Vagina (tissue), 2 donors: ENCODE measurements at places on chromosomes 11 and 22. TPM values are rescaled to one million over a fixed set of nuclear protein-coding genes. Genes with fewer than 3 reads are reported as not detected.

DNA sequence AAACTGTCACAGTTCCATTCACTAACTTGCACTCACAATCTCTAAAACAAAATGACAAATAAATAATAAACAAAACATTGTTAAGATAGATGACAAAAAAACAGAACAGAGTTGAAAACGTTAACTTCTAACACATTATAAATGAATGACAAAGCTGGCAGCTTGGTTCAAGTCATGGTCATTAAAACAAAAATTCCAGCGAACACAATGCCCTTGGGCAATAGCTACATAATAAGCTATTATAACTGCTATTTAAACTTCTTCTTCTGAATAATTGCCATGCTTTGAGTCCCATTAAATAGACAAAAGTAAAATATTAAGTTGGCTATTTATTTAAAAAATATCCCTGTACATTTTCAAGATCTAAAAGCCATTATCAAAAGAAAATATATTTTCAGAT, 54.7 kb downstream of the PICALM start:
- no peak overlapping the region for H3K27ac ChIP-seq
- peaks cover 22% of the 10 kb centered on the region for H3K36me3 ChIP-seq
- no peak for DNase-seq

GRCh38 chr11:78219493-78220217, 30.9 kb downstream of the USP35 start:
- H3K4me3 ChIP-seq: no peak overlapping the region
- H3K4me1 ChIP-seq: no peaks in the 10 kb centered on the region
- H3K27me3 ChIP-seq: no peaks in the 10 kb centered on the region

- H3K4me1 ChIP-seq: no peaks in the 10 kb centered on the region
- no peaks in the 10 kb centered on the region for H3K36me3 ChIP-seq
- H3K27ac ChIP-seq: no peak overlapping the region
Observed at GRCh38 chr11:116162086-116162885, 610.5 kb downstream of the BUD13 start.

GRCh38 chr11:74952752-74953151, 3.7 kb downstream of the SPCS2 start:
- no peaks in the 10 kb centered on the region for H3K36me3 ChIP-seq
- no peaks in the 10 kb centered on the region for H3K27me3 ChIP-seq
- peaks cover 56% of the 10 kb centered on the region for H3K4me1 ChIP-seq
- H3K27ac ChIP-seq: no peak overlapping the region
- no peak for DNase-seq

- no peaks in the 10 kb centered on the region for H3K36me3 ChIP-seq
- no peak for DNase-seq
- peaks cover 7% of the 10 kb centered on the region for H3K4me1 ChIP-seq
- H3K27ac ChIP-seq: no peak overlapping the region
Observed at GRCh38 chr11:131002145-131002544, 85.9 kb upstream of the SNX19 start.

GRCh38 chr11:65498042-65498726, 661 bp upstream of the MALAT1 start:
- peak overlapping the region; percentile 100 for H3K27ac ChIP-seq
- H3K36me3 ChIP-seq: peaks cover 23% of the 10 kb centered on the region
- H3K4me3 ChIP-seq: peak overlapping the region; percentile 83

- no peaks in the 10 kb centered on the region for H3K27me3 ChIP-seq
- no peaks in the 10 kb centered on the region for H3K36me3 ChIP-seq
- no peak for DNase-seq
- peak overlapping the region; percentile 44 for H3K4me3 ChIP-seq
Observed at GRCh38 chr11:17475666-17476316, 854 bp downstream of the ABCC8 start.

DNA sequence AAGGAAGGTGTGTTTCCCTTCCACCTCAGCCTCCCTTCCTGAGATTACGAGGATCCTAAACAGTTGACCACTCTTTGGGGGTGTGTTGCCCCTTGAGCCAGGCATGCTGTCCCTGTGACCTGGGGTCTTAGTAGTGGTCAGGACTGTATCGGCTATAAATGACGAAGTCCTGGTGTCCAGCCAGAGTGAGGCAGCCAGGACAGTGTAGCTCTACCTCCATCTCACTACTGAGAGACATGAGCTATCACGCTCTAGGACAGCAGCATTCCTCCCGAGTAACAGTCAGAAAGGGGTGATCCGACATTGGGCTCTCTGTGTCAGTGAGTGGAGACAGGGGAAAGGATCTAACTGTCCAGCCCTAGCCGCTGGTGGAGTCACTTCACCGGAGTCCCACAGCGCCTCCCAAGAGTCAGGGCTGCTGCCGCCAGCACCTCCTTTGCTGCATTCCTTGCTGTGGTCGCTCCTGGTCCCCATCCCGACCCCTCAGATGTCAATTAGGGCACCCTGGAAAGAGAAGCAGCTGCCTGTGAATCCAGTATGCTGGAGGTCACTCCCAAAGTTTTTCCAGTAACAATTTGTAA, 3.3 kb upstream of the B3GNT6 start:
- no peaks in the 10 kb centered on the region for H3K27me3 ChIP-seq
- no peak overlapping the region for H3K4me3 ChIP-seq
- H3K4me1 ChIP-seq: no peaks in the 10 kb centered on the region
- DNase-seq: no peak
- no peaks in the 10 kb centered on the region for H3K36me3 ChIP-seq

GRCh38 chr11:11620921-11621572, 758 bp downstream of the GALNT18 start:
- H3K4me1 ChIP-seq: peaks cover 42% of the 10 kb centered on the region
- H3K27me3 ChIP-seq: no peaks in the 10 kb centered on the region
- no peaks in the 10 kb centered on the region for H3K36me3 ChIP-seq
- no peak for DNase-seq

DNA sequence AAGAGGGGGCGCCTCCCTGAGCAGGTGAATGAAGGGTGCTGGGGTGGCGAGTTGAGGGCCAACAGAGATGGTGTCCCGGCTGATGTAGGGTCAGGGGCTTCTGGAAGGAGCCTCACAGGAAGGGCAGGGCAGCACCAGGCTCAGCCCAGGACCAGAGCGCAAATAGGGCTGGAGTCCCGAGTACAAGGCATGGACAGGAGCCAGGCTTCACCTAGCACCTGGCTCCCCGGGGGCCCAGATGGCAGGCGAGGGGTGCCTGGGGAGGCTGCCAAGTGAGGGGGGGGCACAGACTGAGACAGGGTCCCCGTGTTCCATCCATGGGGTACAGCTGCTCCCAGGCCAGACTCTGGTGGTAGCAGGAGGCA, 105.8 kb downstream of the KCNQ1 start:
- no peaks in the 10 kb centered on the region for H3K4me1 ChIP-seq
- no peaks in the 10 kb centered on the region for H3K27me3 ChIP-seq
- no peak overlapping the region for H3K27ac ChIP-seq
- H3K4me3 ChIP-seq: no peak overlapping the region
- no peaks in the 10 kb centered on the region for H3K36me3 ChIP-seq

DNA sequence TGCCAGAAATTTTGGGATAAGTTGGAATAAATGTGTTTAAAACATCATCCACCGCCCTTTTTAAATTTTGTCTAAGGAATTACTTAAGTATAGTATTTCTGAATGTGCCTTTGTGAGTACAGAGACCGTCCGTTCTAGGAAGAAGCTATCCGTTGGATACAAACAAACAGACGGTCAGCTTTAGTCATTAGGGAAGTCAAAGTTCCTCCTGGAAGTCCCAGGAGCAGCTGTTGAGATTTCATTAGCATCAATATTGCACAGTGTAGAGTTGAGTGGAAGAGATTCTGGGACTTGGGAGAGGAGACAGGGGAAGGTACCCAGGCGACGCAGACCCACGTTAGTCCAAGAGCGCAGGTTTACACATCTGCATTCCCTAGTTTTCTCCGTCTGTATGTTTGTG, 15.7 kb upstream of the ADSL start:
- H3K4me3 ChIP-seq: no peak overlapping the region
- H3K36me3 ChIP-seq: no peaks in the 10 kb centered on the region
- peaks cover 11% of the 10 kb centered on the region for H3K4me1 ChIP-seq
- no peaks in the 10 kb centered on the region for H3K27me3 ChIP-seq
- no peak overlapping the region for H3K27ac ChIP-seq
- DNase-seq: no peak

- no peak for DNase-seq
- H3K27ac ChIP-seq: peak overlapping the region; percentile 63
- H3K36me3 ChIP-seq: no peaks in the 10 kb centered on the region
- H3K4me3 ChIP-seq: no peak overlapping the region
- H3K27me3 ChIP-seq: no peaks in the 10 kb centered on the region
Observed at GRCh38 chr11:66082946-66083698, 13.1 kb downstream of the PACS1 start.

DNA sequence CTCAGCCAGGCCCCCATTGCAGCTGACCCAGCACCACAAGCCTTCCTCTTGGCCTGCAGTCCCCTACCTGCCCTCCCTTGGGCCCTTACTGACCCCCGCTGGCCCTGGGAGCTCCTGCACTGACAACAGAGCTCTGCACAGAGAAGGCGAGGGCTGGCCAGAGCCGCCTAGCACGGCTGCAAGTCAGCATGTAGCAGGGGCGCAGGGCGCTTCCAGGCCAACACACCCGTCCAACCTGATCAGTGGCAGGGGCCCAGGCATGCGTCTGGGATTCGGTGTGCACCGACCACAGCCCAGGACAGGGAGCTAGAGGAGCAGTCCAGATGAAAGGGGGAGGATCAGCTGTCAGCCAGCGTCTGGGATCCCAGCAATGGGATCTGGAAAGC, 7.6 kb downstream of the WNT7B start:
- no peak overlapping the region for H3K27ac ChIP-seq
- no peak for DNase-seq

DNA sequence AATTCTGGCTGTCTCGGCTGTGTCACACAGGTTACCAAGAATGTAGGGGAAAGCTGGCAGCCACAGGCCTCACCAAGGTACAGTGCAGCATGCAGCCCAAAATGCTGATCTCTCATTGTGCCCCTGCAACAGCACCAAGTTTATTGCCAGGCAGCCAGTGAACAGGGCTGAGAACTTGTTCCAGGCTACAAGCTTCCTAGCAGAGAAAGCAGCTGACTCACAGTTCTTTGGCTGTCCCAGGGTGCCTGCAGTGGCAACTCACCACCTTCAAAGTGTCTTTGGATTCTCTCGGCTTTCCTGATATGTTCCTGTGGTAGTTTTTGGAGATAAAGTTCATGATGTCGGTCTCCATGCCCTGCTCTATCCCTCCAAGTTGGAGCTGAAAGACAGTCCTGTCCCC, 719.1 kb upstream of the ANO3 start:
- H3K36me3 ChIP-seq: no peaks in the 10 kb centered on the region
- H3K4me1 ChIP-seq: no peaks in the 10 kb centered on the region
- DNase-seq: no peak
- H3K27ac ChIP-seq: no peak overlapping the region
- H3K4me3 ChIP-seq: no peak overlapping the region

GRCh38 chr11:8309311-8309710, 45.6 kb upstream of the LMO1 start:
- no peak overlapping the region for H3K4me3 ChIP-seq
- H3K27ac ChIP-seq: no peak overlapping the region
- no peaks in the 10 kb centered on the region for H3K27me3 ChIP-seq
- DNase-seq: no peak
- no peaks in the 10 kb centered on the region for H3K4me1 ChIP-seq

DNA sequence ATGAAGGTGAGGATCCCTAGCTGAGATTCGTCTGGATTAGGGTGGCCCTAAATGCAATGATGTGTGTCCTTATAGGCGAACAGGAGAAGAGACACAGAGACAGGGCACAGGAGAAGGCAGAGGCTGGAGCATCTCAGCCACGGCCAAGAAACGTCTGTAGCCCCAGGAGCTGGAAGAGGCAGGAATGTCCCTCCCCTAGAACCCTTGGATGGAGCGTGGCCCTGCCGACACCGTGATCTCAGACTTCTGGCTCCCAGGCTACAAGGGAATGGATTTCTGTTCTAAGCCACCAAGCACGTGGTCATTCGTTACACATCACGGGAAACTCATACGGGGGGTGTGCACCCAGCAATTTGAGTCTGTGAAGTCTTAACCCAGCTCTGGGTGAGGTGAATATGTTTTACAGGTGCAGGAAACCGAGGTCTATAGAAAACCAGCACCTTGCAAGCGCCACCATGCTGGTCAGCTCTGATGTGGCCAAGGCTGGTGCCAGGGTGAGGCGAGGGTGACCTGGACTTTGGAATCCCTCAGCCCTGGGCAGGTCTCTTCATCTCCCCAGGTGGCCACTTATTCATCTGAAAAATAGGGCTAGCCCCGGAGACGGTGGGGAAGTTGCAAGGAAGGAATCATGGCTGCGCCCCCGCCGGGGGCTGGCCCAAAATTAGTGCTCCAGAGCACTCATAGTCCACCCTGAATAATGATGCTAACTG, 89.5 kb upstream of the FGF3 start:
- H3K27me3 ChIP-seq: no peaks in the 10 kb centered on the region
- DNase-seq: no peak
- H3K27ac ChIP-seq: no peak overlapping the region
- no peak overlapping the region for H3K4me3 ChIP-seq

DNA sequence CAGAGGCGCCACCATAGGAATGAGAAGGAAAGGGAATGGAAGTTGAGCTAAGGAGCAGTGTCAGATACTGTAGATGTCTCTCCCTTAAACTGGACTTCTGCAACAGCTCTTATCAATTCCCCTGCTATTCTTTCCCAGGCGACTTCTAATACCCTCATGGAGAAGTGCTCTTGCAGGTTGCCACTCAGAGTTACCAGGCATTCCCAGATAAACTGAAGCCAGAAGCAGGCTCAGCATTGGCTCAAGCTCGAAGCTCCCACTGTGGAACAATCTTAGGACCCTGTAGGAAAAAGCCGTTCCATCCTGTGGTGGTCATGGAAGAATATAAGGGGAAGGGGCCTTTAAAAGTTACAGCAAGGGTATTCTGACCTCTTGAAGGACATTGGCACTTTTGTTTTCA, 208.7 kb upstream of the PLET1 start:
- DNase-seq: no peak
- no peak overlapping the region for H3K4me3 ChIP-seq
- no peaks in the 10 kb centered on the region for H3K27me3 ChIP-seq
- no peaks in the 10 kb centered on the region for H3K36me3 ChIP-seq
- no peak overlapping the region for H3K27ac ChIP-seq

DNA sequence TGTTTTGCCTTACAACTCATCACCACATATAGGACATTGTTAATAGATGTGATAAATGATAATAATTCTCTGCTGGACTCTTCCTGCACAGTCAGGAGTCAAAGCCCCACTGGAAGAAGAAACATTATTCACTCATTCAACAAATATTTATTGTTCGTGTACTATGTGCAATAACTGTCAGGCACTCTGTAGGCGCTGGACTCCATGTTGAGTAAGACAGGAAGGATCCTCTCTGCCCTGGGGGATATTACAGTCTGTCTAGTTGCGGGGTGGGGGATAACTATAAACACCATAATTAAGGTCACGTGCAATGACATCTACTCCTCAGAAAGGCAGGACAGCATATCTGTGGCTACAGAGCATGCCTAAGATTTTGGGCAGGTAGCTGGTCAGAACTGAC, 281.1 kb downstream of the FAT3 start:
- no peak overlapping the region for H3K27ac ChIP-seq
- no peaks in the 10 kb centered on the region for H3K4me1 ChIP-seq
- H3K27me3 ChIP-seq: no peaks in the 10 kb centered on the region

The TRPM5 gene
- total RNA-seq: not detected

The OR5M11 gene
- total RNA-seq: not detected

The C22orf15 gene
- total RNA-seq: not detected

The UBQLN3 gene
- total RNA-seq: not detected

The PLAAT5 gene
- total RNA-seq: 0.74 TPM

The ROBO3 gene
- 18.9 TPM for total RNA-seq

The CCDC15 gene
- 2.9 TPM for total RNA-seq

The BEST1 gene
- total RNA-seq: 4.4 TPM
